A172 (cell line): ENCODE measurements at places on chromosomes 5 and 9. TPM values are rescaled to one million over a fixed set of nuclear protein-coding genes. Genes with fewer than 3 reads are reported as not detected.

Gene CD72
- 0.12 and 0.48 TPM in 2 replicates for total RNA-seq

DNA sequence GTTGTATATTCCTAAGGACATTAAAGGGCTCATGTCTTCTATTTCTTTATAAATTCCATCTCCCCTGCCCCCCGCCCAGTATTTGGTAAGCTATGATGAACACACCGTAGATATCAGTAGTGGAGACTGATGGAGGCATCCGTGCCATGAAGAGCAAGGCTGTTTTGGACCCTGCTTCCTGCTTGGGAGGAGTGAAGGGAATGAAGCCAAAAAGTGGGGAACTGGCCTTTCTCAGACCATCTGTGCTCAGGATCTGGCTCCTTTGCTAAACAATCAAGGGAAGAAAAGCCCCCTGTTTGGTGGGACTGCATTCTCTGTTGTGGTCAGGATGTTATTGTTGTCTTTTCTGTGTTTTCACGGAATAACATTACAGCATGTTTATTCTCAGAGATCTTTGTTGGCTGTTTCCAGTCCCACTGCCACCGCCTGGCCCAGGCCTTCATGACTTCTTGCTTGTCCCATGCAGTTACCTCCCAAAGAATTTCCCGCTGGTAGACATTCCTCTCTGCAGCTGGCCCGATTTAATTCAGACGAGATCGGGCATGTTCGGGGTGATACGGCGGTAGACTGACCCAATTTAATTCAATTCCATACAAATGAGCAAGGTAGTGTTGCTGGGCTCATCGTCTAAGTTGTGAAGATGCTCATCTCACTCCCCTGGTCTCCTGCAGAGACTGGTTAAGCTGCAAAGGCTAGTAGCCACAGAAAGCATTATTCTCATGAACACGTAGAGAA lies 31.4 kb upstream of the ANKH start:
- DNase-seq, result no peak

DNA sequence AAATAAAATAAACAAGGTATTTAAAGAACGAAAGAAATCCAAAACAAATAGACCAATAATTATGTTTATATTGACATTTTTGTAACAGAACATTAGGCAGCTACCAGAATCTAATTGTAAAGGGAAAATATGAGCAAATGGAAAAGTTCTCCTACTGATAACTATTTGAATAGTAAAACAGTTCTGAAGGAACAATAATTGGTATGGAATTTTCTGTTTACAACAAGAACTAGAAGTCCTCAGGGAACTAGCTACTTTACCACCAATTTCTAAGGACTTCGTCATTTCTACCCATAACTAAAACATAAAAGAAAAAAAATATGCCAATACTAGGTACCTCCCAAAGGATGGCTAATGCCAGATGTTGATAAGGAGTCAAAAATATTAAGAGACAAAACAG lies 58.5 kb downstream of the AP3B1 start:
- DNase-seq, result no peak

DNA sequence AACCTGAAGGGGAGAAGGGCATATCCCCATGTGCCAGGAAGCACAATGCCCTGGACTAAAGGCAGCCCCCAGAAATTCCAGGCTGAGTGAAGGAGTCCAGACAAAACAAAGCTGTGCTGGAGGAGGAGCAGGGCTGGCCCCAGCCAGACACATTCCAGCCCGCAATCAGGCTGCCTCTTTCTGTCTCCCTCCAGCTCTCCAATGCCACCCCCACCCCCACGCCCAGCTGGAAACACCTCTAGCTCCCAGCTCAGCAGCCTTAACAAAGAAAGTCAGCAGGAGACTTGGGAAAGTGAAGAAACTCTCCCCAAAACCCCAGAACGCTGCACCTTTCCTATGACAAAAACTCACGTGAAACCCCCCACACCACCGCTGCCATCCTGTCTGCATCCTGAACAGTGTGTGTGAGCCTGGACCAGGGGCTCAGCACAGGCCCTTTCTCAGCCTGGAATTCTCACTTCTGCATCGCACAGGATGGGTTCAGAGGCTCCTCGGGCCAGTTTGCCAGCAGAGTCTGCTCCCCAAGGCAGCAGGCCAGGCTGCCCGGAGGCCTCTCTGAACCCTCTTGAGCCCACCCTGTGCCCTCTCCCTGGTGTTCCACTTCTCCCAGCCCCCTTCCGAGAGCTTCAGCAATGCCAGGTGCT lies 96.2 kb upstream of the ICE1 start:
- no peak for DNase-seq

GRCh38 chr9:104993291-104993963 lies 65.5 kb upstream of the ABCA1 start:
- peak; percentile 100 for DNase-seq

DNA sequence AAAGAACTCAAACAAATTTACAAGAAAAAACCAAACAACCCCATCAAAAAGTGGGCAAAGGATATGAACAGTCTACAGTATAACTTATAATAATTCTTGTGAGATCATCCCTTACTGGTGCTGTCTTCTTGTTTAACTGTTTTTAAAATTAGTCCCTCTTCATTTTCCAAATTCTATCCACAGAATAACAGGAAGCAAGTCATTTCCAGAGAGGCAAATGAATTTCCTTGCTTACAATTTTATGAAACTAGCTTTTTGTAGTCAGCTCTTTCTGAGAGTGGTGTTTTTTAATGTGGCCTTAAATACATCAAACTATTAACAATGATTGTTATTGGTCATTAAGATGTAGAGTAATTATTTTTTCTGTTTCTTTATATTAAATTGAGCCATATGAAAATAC lies 40.6 kb downstream of the FAM174A start:
- DNase-seq, result no peak

DNA sequence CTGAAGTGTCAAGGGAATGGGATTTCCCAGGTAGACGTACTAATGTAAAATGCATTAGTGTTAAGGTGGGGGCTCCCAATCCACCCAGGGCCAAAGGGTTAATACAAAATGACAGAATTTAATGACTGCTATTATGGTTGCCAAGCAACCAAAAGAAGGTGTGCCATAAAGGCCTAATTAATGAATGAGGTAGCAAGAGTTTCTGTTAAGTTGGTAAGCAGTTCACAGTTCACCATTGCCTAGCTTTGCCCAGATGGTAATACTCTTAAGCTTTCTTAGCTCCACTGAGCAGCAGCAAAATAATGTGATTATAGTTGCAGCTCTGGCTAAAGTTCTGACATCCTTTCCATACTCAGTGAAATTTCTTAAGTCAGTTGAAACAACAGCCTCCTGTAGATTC lies 211.7 kb downstream of the DENND1A start:
- no peak for DNase-seq

Gene QSOX2
- total RNA-seq, result 33.9 and 39.7 TPM in 2 replicates

DNA sequence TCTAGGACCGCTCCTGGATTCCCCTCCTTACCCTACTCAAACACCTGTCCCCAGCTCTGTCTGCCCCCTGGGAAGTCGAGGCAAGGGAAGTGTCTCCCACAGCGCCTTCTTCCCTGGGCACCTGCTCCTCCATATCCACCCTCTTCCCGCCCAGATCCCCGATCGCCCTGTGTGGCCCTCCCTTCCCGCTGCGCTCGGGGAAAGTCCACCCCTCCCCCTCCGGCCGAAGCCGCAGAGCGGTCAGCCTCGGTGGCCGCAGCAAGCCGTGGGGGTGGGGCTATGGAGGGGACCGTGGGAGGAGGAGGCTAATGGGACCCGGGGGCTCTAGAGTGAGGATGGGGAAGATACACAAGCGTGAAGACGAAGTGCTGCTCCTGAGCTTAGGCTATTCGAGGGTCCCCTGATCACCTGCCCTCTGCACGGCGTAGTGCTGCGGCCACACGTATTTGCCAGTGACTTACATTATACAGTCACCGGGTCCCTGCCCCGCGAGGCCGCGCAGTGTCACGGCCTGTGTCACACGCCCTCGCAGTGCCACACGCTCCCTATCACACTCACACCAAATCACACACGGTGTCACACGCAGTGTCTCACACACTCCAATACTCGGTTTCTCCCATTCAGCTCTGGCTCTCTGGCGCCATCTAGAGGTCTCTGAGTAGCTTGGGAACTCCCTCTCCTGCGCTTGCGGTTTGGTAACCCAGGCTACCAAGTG lies 658 bp upstream of the PCDH1 start:
- DNase-seq, result peak; percentile 87

Gene SURF6
- 11.4 and 19.5 TPM in 2 replicates for total RNA-seq

- DNase-seq, result peak; percentile 78
Measured at GRCh38 chr5:94793113-94793815, 174.8 kb downstream of the SLF1 start.

Gene TUSC1
- 27.3 and 31.2 TPM in 2 replicates for total RNA-seq

DNA sequence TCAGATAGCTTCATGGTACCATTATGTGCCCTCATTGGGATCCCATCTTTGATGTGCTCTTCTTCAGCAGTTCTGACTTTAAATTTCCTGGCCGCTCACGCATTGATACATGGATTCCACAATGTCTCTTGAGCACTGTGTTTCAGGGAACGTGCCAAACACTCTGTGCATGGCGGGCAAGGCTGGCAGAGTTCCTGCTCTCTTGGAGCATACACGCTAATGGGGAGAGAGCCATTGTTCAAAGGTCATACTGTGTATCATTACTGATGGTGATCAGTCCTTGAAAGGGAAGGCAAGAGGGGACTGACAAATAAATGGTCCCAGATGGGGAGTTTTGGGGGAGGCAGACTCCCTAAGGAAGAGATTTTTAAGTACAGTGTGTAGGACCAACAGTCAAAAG lies 52.3 kb downstream of the AMBP start:
- no peak for DNase-seq
